NCI-H1417 treated with DMSO at 0.1 percent for 48 hours (cell line): ENCODE measurements at places on chromosomes 3 and 15.

DNA sequence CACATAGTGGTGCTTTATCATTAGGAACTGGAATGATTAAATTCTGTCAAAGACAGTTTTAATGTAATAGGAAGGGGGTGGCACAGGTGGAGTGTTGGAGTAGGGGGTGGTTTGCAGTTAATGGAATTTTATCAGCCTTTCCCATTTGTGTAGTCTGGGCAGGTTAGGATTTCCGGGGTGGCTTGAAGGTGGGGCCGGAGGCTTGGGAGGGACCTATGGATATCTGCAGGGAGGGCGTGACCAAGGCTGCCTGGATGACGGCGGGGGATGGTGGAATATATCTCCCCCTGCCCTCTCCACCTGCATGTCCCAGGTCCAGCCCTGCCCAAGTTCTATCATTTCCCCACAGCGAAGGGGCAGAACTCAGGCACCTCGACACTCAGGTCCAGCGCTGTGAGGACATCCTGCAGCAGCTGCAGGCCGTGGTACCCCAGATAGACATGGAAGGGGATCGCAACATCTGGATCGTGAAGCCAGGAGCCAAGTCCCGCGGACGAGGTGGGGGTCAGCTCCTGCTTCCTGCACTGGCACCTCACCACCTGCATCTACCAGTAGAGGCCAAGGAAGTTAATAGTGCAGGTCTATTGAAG lies 15.5 kb downstream of the TTLL3 start:
- no peak for DNase-seq

DNA sequence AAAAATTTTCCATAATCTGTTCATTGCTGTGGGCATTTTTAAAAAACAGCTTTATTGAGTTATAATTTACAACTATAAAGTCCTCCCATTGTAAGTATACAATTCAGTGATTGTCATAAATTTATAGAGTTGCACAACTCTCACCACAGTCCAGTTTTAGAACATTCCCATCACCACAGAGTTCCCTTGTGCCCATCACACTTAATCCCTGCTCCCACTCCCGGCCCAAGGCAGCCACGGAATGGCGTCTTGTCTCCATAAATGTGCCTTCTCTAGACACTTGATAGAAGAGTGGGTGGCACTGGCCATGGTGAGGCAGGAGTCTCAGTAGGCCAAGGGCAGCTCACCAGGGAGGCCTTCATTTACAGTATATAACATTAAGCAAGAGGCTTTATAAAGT lies 6.3 kb downstream of the TSEN2 start:
- DNase-seq: no peak

- DNase-seq: no peak
Measured at GRCh38 chr15:87287156-87287555, 969.4 kb downstream of the NTRK3 start.

DNA sequence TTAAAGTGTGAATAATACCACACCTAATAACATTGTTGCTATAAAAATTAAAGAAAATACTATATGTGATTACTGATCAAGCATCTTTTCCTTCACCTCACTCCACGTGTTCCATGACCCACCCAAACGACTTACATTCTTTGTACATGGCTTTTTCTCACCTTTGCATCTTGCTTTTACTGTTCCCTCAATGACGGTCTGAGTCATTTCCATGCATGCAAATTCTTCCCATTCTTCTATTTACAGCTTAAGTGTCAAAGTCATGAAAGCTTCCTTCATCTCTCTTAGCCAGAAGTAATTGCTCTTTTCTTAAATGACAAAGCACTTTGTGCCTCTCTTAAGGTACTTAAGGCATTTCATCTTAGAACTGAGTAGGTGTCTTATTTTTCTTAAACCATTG lies 64.0 kb downstream of the GREM1 start:
- DNase-seq: no peak

DNA sequence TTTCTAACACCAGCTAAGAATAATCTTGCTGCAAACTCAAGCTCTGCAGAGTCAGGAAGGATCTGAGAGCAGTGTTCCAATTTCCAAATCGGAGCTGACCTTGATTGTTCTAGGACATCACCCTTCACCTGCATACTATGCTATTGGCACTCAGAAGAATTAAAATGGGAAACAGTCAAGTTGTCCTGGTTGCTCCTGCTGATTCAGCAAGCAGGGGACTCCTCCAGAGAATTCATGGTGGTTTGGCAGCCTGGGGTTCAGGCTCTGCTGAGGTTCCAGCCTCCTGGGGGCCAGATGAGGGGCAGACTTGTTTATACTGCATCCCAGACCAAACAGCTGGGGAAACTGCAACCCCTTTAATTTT lies 213.7 kb upstream of the ADAMTS9 start:
- DNase-seq: no peak

DNA sequence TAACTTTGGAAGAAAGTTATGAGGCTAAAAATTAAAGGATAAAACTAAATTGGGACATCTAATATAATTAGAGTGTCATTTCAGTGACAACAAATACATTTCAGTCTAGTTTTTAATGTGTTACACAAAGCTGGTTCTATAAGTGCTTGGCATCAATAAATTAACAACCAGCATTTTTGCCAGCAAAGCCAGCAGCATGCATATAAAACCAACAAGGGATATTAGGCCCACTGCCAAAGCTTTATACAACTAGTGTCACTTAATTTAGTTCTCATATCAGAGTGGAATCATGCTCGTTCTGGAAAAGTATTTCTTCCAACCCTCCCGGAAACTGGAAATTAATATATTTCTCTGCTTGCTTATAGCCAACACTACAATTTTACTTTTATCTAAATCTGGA lies 88.8 kb downstream of the THBS1 start:
- DNase-seq: no peak

DNA sequence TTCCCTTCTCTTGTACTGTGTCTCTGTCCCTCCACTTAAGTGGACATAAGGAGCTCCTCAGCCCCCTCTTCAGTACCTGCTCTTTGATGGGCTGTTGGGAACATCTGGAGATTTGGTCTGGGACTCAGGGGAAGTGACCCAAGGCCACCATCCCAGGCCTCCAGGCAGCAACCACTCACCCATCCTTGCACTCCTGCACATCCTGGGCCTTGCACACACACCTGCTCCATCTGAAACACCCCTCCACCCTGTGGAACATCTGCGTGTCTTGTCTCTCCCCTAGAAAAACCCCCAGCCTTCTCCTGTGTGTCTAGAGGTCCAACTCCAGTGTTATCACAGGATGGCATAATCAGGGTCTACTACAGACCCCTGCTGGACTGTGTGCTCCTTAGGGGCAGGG lies 74.3 kb downstream of the ABTB1 start:
- no peak for DNase-seq

GRCh38 chr3:72323773-72324172 lies 524.5 kb downstream of the SHQ1 start:
- no peak for DNase-seq

DNA sequence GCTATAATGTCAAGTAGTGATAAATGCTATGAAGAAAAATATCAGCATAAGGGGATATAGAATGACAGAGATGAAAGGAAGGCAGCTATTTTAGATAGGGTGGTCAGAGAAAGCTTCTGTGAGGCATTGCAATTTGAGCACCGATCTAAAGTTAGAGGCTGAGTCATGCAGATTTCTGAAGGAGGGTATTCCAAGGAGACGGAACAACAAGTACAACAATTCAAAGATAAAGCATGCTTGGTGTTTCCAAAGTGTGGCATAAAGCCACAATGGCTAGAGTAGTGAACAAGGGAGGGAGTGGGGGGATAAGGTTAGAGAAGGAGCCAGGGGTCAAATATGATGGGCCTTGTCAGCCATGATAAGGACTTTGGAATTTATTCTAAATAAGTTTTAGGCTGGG lies 71.9 kb downstream of the PFN2 start:
- DNase-seq: no peak

- no peak for DNase-seq
Measured at GRCh38 chr15:85828874-85829273, 34.1 kb upstream of the KLHL25 start.

DNA sequence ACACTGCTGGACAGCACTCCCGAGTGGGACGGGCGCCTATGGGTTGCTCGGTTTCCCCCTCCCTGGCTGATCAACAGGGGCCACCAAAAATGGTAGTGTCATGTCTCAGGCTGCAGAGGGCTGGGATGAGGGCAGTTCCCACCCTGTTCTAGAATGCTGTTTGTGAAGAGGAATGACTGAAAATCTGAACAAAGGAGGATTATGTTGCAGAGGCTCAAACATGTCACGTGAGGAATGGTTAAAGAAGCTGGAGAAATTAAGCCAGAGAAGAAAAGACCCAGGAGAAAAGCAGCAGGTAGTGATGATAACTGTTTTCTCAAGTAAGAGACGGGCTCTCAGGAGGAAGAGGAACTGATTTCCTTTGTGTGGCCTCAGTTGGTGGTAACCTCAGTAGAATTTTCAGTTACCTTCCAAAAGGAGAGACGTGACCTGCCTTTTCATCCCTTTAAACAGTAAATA lies 10.4 kb downstream of the SPG21 start:
- no peak for DNase-seq

GRCh38 chr15:92400980-92401787 lies 7.5 kb downstream of the ST8SIA2 start:
- no peak for DNase-seq

GRCh38 chr15:77282333-77282732 lies 137.6 kb downstream of the PEAK1 start:
- DNase-seq: no peak

- DNase-seq: no peak
Measured at GRCh38 chr3:36146404-36146803, 233.9 kb upstream of the STAC start.

GRCh38 chr3:33395900-33396299 lies 44.3 kb downstream of the UBP1 start:
- no peak for DNase-seq

- DNase-seq: no peak
Measured at GRCh38 chr3:12934431-12934830, 93.1 kb upstream of the RPL32 start.

- DNase-seq: no peak
Measured at GRCh38 chr15:62417439-62417838, 252.4 kb upstream of the C2CD4B start.

- DNase-seq: no peak
Measured at GRCh38 chr3:52544937-52545336, 8.5 kb downstream of the UQCC5 start.

GRCh38 chr3:195708626-195709481 lies 11.9 kb upstream of the MUC20 start:
- DNase-seq: no peak

DNA sequence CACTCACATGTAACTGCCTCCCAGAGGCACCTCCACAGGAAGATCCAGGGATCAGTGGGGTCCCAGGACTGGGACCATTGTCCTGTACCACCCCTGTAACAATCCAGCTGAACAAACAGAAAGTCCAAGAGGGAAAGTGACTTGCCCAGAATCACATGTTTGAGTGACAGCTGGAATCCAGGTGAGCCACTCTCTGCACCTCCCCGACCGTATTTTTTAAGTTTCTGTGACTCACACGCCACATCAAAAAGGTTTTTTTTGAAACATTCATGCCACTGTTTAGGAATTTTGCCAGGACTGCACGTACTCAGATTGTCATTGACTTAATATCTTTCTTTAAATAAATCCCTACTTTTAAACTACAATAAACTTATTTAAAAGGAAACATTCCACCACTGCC lies 9.8 kb upstream of the SLC6A1 start:
- no peak for DNase-seq
